ENCODE measurements at places on chromosomes 1 and 21.

- DNase-seq = no peak
Observed at GRCh38 chr1:228144193-228144992, 4.3 kb downstream of the GUK1 start.

- DNase-seq = no peak
Observed at GRCh38 chr1:230224101-230224960, 157.3 kb downstream of the GALNT2 start.

DNA sequence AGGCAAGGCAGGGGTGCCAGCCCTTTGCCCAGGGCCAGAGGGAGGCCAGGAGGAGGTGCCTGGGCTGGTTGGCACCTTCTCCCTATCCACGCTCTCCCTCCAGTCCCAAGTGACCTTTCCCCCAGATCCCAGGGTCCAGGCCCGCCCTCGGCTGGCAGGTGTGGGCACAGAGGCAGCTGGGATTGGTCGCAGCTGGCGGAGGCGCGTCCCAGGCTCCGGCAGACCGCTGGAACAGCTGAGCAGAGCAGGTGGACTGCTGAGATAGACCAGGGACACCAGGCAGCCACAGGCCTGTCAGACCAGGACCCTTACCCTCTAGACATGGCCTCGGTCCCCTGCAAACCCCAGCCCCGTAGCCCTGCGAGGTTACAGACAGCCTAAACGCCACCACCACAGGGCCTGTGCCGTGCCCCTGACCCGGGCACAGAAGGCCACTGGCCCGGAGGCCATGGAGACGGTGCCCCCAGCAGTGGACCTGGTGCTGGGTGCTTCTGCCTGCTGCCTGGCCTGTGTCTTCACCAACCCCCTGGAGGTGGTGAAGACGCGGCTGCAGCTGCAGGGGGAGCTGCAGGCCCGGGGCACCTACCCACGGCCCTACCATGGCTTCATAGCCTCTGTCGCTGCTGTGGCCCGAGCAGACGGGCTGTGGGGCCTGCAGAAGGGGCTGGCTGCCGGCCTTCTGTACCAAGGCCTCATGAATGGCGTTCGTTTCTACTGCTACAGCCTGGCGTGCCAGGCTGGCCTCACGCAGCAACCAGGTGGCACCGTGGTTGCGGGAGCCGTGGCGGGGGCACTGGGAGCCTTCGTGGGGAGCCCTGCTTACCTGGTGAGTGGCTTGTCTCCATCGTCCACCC is at the start of gene SLC25A34:
TSS of gene SLC25A34 (plus strand) at position 221 of the 854 bp plus-strand sequence. CDS start at position 449, 228 bp downstream.
- no peak for DNase-seq

GRCh38 chr1:54163051-54163450 is 10.3 kb upstream of the CDCP2 start:
- DNase-seq = no peak

DNA sequence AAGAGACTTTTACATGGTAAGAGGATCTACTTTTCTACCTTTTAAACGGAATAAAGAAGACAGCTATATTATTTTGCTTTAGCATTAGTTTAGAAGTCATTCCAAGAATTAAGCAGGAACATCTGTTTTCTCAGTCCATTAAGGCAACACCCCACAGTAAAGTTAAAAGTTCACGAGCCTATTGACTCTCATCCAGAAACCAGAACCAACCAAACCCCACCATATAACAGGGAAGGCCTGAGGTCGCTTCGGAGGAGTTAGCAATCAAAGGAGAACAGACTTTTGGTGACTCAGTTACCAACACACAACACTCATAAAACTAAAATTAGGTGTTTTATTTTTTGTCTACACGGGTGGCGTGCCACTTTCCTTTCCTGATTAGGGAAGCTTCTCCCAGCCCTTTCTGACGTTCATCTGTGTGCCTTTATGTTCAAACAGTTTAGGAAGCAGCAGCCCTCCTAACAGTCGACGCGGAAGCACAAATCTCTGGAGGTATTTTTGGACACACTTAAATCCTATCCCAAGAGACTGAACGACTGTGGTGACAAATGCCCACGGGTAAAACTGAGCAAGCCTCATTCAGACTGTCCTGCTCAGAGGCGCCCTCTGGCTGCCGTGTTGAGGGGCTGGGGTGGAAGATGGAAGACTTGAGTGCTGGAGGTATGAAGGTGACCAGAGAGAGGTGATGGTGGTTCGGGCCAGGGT is 8.6 kb upstream of the PLA2G2C start:
- peak; percentile 72 for DNase-seq

GRCh38 chr1:84573481-84573966 is 716 bp downstream of the CTBS start:
- no peak for DNase-seq

GRCh38 chr1:19240673-19241538 is 10.4 kb downstream of the EMC1 start:
- peak; percentile 67 for DNase-seq
